ENCODE measurements at places on chromosomes 4 and X.

DNA sequence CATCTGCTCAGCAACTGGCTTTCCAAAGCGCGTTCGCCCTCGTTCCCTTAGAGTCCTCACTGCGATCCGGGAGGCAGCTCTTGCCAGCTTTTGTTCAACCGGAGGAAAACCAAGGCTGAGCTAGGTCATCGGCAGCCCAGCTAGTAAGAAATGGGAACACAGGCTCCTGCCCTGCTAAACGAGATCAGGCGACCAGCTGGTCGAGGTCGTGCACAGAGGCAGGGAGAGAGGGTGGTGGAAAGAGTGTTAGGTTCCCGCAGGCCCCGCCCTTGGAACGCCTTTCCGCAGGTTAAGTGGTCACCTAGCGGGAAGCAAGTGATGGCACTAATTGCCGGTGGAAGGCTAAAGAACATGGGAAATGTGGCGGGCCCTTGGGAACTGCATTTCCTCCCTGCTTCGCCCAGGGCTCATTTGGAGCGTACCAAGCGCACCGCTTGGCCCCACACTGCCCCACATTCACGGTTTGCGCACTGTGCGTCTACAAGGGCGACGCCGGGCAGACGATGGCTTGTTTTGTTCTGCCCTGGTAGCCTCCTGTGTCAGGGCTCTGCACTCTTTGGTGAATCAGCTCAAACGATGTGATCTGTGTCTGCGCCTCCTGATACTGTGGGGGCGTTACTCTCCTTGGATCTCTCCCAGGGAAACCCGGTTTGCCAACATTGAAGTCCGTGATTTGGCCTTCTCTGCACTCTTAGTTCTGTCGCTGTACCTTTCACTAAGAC lies 7.2 kb upstream of the PRDM8 start:
- DNase-seq = no peak

- DNase-seq = no peak
Measured at GRCh38 chrX:12868747-12869146, 1.9 kb downstream of the TLR7 start.

DNA sequence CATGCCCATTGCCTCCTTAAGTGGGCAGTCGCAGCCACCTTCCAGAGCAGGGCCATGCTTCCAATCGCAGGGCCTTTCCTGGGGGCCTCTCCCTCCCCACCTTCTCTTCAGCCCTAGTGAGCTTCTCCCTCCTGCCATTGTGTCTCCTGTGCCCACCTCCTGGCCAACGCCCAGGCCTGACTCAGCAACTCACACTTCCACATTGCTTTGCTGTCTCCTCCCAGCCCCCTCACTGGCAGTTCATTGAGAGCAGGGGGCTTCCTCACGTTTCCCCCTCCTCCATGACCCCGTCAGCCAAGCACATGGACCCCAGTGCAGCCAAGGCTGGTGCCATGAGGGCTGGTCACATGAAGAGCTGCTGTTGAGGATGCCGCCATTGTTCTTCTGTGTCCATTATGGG lies 25.9 kb downstream of the HTRA3 start:
- no peak for DNase-seq

- DNase-seq = no peak
Measured at GRCh38 chr4:56250776-56251175, 136.5 kb downstream of the AASDH start.

DNA sequence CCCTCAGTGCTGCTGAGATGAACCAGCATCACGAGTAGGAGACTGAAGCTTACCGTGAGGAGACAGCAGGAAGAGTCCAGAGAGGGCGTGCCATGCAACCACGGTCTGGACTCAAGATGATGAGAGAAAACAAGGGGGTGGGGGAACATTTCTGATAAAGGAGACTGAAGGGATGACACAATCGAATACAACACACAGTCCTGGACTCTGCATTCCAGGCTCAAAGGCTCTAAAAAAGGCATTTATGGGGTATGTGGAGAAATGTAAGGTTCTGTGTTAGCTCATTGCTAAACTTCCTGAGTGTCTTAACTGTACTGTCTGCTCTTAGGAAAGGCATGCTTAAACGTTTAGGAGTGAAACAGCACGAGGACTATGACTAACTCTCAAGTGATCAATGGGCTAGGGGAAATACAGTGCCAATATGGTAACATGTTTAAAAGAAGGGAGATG lies 20.6 kb upstream of the IRAK1 start:
- no peak for DNase-seq

DNA sequence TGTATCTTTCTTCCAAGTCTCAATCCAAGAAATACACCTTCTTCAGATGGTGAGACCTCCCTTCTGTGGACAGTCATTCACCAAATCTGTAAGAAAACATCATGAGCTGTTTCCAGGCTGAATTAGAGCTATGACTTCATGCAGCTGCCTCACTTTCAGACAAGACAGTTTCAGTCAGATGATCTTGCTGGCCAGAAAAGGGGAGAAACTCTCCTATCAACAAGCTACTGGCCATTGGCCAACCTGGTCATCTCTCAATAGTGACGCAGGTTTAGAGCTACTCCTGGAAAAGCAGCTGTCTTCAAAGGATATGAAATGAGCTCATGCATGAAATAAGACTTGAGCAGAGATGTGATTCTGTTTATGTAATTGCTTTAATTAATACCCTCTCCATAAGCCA lies 69.6 kb upstream of the NDP start:
- no peak for DNase-seq

DNA sequence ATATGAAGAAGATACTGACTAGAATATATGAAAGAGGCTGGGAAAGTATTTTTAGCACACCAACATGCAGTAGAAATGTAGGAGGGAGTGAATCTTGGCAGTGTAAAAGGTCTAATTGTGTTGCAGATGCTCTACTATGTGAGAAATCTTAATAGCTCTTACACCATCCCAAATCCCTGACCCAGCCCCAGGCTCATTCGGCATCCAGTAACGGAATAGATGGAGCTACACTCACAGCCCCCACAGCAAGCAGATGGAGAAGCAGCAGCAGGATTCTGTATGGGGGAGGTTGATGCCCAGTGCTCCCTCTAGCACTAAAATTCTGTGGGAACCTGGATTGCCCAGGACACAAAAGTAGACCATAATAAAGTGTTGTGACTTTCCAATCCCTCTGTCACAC lies 153.2 kb upstream of the PRDX4 start:
- DNase-seq = no peak

- no peak for DNase-seq
Measured at GRCh38 chr4:120773641-120774040, 148.9 kb downstream of the PRDM5 start.

GRCh38 chrX:27966955-27967354 lies 14.3 kb downstream of the DCAF8L1 start:
- DNase-seq = no peak

DNA sequence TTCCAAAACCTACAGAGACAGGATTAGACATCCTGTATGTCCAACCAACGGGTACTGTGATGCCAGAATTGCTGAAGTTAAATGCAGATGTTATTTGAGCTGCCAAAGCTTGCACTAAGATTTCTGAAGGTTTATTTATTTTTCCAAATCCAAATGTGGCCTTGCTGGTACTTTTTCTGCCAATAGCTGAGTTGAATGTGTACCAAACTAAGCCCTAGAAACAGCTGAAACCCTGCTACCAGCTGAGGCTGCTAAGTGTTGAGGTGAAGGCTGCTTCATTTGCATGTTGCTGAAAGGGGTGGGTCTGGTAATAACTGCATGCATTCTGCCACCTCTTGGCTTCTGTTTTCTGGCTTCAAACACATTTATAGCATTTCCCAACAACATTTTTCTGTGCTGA lies 366.5 kb downstream of the FAT4 start:
- DNase-seq = no peak

DNA sequence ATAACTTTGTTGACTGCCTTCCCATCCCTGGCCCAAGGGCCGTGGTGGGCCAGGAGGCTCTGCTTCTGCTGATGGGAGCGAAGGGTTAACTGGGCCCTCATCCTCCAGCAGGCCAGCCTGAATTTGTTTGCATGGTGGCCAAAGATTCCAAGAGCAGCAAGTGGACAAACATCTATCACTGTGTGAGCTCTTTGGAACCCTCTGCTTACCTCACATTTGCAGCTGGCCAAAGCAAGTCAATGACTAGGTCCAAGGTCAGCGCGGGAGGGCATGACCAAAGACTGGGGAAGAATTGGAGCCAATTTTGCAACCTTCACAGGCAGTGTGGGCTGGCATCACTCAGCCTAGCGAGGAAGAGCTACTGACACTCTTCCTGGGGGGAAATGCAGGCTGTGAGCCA lies 67.8 kb upstream of the ATP6AP2 start:
- no peak for DNase-seq

DNA sequence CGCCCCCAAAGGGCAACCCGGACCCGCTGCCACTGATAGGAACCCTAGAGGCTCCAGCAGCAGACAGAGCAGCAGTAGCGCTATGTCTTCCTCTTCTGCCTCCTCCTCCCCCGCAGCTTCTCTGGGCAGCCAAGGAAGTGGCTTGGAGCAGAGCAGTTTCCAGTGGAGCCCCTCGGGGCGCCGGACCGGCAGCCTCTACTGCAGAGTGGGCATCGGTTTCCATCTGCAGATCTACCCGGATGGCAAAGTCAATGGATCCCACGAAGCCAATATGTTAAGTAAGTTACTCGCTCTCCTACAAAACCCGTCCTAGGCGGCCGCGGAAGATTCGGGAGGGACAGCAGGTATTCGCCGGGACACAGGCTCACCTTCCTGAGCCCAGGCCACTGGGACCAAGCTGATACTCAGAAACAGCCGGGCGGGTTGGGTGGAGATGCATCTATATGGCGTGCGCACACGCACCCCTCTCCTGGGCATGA lies 477 bp downstream of the FGF5 start:
- DNase-seq = no peak

- DNase-seq = no peak
Measured at GRCh38 chrX:153926552-153926857, 441 bp upstream of the ARHGAP4 start.

DNA sequence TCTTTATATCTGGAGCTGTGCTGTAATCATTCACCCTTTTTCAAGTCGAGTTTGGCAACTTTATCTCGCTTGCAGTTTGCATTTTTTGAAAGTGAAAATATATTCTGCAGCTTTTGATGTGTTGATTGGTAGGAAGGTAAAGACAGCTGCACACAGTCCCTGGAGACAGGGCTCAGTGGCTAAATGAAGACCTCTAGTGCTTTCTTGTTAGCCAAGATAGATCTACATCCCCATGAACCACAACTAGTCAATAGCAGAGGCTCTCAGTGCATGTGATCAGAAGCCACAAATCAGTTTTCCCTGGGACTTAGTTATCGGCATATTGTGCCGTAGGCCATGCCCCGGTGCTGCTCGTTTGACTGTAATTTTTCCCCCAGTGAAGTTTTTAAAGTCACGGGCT lies 587.7 kb upstream of the PITX2 start:
- no peak for DNase-seq

GRCh38 chr4:88017516-88018297 lies 10.3 kb downstream of the PKD2 start:
- no peak for DNase-seq

Measured in stimulated activated CD4-positive, alpha-beta T cell treated with anti-CD3 and anti-CD28 coated beads, TNF-alpha, amount 100 ng/mL, for 1 hour (primary cell).